ENCODE measurements at places on chromosomes 12 and 14.

DNA sequence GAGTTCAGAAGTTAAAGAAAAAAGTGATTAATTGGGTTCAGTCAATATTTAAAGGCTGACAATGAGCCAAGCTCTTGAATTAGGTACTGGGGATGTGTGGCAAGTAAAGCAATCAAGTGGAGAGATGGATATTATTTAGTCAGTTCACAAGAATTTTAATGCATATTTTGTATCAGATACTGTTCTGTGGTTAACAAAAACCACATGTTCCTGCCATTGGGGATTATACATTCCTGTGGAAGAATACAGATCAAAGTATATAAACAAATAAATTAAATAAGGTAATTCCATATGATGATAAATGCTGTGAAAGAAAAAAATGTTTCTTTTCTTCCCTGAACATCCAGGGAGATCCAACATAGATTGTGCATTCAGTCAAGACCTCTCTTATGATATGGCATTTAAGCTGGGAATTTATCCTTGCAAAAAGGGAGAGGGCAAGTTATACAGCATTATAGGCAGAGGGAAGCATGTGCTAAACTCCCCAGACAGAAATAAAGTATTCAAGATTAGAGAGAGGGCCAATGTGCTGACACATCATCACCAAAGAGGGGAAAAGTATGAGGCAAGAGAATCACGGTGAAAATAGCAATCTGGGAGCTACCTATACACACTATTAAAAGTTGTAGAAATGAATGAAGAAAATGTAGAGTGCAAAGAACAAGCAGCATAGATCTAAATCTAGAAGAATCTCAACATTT lies 17.6 kb upstream of the A2M start:
- DNase-seq: no peak

GRCh38 chr14:85479771-85480170 lies 50.2 kb upstream of the FLRT2 start:
- no peak for DNase-seq

DNA sequence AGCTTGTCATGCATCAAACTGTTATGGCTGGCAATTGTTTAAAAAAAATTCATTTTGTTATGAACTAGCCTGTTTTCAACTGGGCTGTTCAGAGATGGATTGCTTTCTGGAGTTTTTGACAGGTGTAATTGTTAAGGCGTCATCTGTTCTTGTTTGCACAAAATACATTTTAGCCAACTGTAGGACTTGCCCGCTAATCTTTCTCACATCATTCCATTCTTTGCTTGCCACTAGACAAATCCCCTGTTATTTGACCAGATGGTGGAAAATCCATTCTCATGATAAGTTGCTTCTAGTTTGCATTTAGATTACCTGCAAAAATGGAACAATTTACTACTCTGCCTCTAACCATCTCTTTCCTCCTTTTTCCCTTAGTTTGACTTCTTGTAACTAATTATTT lies 114.3 kb downstream of the NPAS3 start:
- peak; percentile 98 for DNase-seq

- no peak for DNase-seq
These were observed 7.5 kb downstream of the HEBP1 start for GRCh38 chr12:12992418-12993130.

DNA sequence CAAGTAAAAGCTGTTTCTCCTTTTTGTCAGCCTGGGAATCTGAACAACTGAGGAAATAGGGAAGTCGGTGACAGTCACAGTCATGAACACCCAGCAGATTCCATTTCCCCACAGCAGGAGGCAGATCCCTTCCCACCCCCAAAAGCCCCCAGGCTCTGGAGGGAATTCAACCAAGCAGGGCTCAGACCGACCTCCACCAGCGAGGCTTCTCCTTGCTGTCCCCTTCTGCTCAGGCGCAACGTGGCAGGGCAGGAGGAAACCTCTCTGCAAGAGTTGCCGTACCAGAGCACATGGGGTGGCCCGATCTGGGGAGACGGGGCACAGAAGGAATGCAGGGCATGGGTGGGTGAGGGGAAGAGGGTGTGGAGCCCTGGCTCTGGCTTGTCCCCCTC lies 319 bp downstream of the GALNT6 start:
- no peak for DNase-seq

DNA sequence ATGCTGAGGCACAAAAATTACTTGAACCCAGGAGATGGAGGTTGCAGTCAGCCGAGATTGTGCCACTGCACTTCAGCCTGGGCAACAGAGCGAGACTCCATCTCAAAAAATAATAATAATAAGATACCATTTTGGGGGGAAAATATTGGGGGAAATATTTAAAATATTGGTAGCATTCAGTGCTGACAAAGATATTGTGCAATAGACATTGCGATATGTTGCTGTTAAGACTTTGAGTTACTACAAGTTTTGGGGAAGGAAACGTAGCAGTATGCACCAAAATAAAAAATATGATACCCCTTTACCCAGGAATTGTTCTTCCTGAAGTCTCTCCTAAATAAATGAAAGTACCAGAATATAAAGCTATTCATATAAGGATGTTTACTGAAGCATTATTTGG lies 37.7 kb upstream of the MYBPC1 start:
- DNase-seq: no peak

DNA sequence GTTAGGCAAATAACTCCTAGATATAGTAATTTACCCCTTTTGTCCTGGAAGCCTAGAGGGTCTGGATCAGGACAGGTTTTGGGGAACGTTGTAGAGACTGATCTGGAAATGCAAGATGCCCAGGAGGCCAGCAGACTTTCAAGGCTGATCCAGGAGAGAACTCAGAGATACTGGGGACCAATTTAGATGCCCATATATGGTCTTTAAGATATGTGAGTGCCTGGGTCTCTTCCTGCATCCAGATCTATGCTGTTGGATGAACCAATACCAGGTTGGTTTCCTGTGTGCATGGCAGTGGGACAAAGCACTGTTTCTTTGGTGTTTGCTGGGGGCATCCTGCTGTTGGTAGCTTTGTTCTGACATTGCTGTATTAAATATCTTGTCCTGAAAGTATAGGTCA lies 5.4 kb downstream of the ERG28 start:
- DNase-seq: no peak

- DNase-seq: no peak
These were observed 24.7 kb upstream of the OR6J1 start for GRCh38 chr14:22668863-22669262.

GRCh38 chr14:74019408-74020137 lies 424 bp downstream of the BBOF1 start:
- DNase-seq: no peak

- DNase-seq: no peak
These were observed 384.5 kb upstream of the CCDC196 start for GRCh38 chr14:66101662-66102061.

GRCh38 chr14:77154421-77154820 lies 12.8 kb upstream of the ZDHHC22 start:
- peak; percentile 47 for DNase-seq

DNA sequence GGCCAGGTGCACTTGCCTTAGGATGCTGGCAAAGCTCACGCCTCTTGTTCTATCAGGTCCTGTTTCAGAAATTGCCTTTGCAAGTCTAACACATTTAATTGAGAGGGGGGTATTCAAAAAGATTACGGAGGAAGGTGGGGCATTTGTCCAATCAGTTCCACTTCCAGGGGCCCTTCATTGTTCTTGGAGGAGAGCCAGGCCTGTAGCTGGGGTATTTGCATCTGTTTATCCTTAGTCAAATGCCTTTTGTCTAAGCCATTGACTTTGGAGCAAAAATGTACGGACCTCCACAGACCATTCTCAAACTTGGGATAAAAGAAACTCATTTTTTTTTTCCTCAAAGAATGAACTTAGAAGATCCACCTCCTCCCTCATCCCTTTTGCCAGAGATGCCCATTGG lies 582.0 kb downstream of the BCL11B start:
- no peak for DNase-seq

DNA sequence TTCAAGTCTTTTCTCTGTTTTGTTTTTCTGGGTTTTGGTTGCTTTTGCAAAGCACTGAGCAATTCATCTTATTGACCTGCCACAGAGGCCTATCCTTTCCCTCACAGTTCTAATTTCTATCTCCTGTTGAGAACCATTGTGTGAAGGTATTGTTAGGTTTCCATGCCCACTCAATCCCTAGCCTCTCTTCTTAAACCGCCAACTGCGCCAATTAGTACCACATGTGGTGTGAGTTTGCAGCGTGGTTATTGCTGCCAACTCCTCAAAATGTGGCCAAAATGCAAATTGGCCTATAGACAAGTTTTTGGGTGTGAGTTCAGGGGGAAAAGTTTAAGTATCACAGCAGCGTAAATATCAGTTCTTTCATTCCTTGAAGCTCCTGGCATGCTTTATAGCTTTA lies 232.6 kb downstream of the FLRT2 start:
- peak; percentile 40 for DNase-seq

DNA sequence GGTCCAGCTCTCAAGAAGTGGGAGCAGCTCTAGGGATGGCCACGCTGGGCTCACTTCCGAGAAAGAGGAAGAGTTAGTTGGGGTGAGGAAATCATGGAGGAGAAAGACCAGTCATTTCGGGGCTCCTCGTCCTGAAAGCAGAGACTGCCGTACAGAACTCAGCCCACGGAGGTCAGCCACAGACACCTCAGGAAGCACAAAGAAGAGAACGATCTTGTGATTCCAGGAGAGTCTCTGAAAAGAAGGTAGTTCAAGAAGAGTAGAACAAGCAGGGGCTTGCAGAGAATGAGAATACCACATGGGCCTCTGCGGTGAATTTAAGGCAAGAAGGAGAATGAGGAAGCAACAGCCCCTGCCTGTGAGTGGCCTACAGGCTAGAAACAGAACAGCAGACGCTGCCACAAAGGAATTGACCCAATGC lies 311.9 kb downstream of the CACNA1C start:
- DNase-seq: no peak

- no peak for DNase-seq
These were observed 79.8 kb downstream of the TMEM260 start for GRCh38 chr14:56659378-56659777.

GRCh38 chr12:69921831-69922230 lies 96.8 kb downstream of the MYRFL start:
- DNase-seq: no peak

DNA sequence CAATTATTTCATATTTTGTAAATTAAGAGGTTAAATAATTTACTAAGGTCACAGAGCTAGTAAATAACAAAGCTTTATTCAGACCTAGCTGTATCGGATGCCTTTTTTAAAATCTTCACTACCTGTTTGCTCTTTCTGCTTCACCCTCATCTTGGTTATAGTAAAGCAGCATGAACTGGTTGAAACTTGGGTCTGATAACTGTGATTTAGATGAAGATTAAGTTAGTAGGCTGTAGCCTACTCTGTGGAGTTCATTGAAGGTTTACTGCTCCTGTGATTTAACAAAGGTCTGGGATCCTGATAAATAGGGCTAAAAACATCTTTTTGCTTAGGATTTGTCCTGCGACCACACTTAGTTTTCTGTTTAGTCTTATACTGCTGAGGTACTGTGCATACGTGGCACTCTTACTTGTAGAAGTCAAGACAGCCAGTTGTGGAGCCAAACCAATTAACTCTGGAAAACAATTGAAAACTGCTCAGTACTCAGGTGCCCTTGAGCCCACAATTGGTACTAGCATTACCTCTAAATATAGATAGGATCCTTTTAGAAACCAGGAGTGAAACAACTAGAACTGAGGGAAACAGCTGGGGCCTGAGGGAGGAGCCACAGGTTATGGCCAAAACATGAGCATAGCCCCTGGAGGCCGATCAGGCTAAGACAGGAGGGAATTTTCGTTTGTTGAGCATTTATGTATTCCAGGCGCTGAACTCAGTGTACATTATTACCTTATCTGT lies 2.3 kb downstream of the SPATS2 start:
- no peak for DNase-seq

GRCh38 chr14:22583994-22584393 lies 5.0 kb downstream of the DAD1 start:
- no peak for DNase-seq

GRCh38 chr12:49126852-49127763 lies 4.1 kb downstream of the TUBA1B start:
- no peak for DNase-seq

DNA sequence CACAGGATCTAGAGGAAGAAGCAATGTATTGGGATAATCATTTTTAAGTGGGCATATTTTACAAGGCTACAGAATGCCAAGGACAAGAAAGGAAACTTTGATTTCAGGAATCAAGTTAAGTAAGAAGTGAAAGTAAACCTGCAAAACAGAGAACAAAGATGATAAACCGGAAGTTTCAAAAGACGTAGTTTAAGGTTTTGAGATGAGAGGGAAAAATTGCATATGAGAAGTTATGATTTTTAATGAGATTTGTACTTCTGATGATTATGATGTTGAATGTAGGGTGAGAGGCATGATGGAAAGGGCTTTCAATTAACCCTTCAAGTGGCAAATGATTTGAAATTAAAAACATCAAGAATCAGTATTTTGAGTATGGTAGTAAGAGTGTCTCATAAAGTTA lies 134.9 kb downstream of the CAPZA3 start:
- DNase-seq: no peak

DNA sequence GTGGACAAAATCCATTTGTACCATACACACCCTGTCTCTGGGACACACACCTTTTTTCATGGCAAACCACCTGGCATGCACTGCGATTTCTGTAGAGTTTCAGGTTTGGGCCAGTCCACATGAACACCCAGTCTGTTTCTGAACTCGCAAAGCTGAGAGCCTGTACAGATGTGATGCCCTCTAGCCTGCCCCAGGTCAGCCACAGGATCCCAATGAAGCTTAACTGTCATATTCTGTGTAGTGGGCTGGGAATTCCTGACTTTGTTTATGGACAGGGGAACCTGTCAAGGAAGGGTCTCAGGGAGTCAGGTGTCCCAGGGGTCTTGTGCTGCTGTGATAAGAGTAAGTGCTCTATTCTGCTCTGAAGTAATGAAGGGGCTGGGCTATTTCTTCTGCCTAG lies 39.8 kb downstream of the CPM start:
- DNase-seq: no peak

- DNase-seq: no peak
These were observed 1.7 kb upstream of the NKX2-1 start for GRCh38 chr14:36521598-36522345.

DNA sequence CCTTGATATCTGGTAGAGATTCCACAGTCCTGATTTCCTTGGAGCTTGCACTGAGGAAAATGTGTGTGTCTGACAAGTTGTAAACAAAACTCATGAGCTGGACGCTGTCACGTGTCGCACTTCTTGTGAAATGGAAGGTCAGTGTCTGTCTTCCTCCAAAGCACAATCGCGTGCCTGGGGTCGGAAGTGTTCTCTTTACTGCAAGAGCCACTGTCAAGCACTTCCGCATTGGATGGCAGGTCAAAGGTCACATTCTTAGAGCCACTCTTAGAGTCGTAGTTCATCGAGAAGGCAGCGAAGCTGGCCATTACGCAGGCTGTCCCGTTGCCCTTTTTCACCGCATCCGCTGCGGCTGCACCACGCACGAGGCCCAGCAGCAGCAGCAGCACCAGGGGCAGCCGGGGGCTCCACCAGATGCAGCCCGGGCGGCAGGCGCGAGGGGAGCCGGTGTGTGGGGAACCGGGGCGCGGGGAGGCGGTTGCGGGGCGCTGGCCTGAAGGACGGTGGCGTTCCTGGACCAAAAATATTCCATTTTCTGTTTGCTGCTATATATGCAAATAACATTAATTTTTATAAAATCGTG lies 45.0 kb downstream of the LRTM2 start:
- no peak for DNase-seq
